MCF 10A (cell line): ENCODE measurements at places on chromosomes 3 and 15. TPM values are rescaled to one million over a fixed set of nuclear protein-coding genes. Genes with fewer than 3 reads are reported as not detected.

CSPG4 gene
- total RNA-seq = 0.05 and 0.21 TPM in 2 replicates

DNA sequence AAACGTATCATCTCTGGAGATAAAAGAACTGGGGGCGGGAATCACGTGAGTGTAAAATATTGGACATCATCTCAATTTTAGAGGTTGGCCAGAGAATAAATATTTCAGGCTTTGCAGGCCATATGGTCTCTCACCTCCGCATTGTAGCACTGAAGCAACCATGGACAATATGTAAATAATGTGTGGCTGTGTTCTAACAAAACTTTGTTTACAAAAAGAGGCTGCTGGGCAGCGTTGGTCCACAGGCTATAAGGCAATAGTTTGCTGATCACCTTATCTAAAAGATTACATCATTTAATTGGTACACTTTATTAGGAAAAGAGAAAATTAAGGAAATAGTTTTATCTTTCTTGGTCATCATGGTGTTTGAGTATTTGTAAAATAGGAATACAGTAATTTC, 22.5 kb upstream of the SHC4 start:
- H3K4me1 ChIP-seq = peaks cover 6% of the 10 kb centered on the region
- no peaks in the 10 kb centered on the region for H3K27me3 ChIP-seq
- H3K36me3 ChIP-seq = peaks cover 9% of the 10 kb centered on the region
- H3K4me3 ChIP-seq = no peak overlapping the region
- no peak for DNase-seq
- no peak overlapping the region for H3K27ac ChIP-seq

DNA sequence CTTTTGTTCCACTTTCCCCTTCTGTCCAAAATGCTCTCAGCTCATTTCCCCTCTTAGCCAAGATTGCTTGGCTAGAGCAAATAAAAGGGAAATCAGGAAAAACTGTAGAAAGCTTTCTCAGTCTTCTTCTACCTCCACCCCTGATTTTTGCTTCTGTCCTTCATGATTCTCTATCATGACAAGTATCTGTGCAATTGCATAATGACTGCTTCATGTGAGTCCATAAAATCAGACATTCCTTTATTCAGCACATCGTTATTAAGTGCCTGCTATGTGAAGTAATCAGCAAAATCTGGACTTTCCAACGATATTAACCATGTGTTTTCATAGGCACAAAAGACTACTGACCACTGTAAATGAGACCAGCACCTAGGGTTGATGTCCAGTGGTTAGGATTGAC, 321.5 kb upstream of the CBLB start:
- no peak for DNase-seq
- H3K4me3 ChIP-seq = no peak overlapping the region
- H3K36me3 ChIP-seq = no peaks in the 10 kb centered on the region
- H3K27me3 ChIP-seq = no peaks in the 10 kb centered on the region

SRP14 gene
- total RNA-seq = 165 and 203 TPM in 2 replicates

- H3K36me3 ChIP-seq = peaks cover 6% of the 10 kb centered on the region
- no peaks in the 10 kb centered on the region for H3K4me1 ChIP-seq
- H3K27ac ChIP-seq = no peak overlapping the region
- no peak for DNase-seq
- H3K4me3 ChIP-seq = no peak overlapping the region
- H3K27me3 ChIP-seq = peaks cover 17% of the 10 kb centered on the region
Measured at GRCh38 chr15:79117442-79118204, 27.0 kb upstream of the RASGRF1 start.
